ENCODE measurements at places on chromosomes 16 and 17.

DNA sequence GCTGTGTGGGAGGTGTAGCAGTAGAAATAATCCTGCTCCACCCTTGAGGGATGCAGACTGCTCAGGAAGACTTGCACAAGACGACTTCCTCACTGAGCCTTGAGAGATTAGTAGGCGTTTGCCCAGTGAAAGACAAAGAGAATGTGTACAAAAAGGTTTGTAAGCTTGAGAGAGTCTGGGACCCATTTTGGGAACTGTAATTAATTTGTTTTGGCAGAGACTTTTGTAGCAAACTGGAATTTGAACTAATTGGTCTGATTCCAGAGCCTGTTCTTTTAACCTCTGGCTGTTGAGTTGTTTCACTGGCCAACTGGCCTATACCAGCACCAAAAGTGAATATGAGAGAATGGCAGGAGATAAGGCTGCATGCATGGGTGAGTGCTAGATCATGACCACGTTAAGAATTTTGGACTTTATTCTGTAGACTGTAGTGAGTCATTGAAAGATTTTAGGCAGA lies 75.5 kb downstream of the AATF start:
- peak; percentile 52 for DNase-seq

GRCh38 chr17:79834565-79835469 lies 4.4 kb downstream of the CBX4 start:
- peak; percentile 69 for DNase-seq

- no peak for DNase-seq
Observed at GRCh38 chr17:34561328-34561727, 18.1 kb upstream of the TMEM132E start.

- no peak for DNase-seq
Observed at GRCh38 chr16:13153696-13154095, 252.3 kb downstream of the SHISA9 start.

DNA sequence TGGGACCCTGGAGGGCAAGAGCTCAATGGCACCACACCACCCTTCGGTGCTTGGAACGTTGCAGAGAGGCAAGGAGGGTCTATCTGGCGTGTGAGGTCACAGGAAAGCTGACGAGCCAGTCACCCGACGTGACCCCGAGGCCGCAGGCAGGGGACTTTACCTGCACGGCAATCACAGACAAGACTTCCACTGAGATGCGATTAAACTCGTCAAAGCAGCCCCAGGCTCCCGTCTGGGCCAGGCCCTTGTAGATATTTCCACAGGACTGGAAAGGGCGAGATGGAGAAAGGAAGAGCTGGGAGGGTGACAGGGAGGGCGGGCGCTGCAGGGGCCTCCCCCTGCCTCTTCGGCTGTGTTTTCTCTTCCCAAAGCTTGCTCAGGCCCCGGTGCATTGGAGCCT lies 78.3 kb downstream of the DNAH17 start:
- DNase-seq, result no peak

- no peak for DNase-seq
Observed at GRCh38 chr17:14428648-14429029, 127.8 kb downstream of the HS3ST3B1 start.

DNA sequence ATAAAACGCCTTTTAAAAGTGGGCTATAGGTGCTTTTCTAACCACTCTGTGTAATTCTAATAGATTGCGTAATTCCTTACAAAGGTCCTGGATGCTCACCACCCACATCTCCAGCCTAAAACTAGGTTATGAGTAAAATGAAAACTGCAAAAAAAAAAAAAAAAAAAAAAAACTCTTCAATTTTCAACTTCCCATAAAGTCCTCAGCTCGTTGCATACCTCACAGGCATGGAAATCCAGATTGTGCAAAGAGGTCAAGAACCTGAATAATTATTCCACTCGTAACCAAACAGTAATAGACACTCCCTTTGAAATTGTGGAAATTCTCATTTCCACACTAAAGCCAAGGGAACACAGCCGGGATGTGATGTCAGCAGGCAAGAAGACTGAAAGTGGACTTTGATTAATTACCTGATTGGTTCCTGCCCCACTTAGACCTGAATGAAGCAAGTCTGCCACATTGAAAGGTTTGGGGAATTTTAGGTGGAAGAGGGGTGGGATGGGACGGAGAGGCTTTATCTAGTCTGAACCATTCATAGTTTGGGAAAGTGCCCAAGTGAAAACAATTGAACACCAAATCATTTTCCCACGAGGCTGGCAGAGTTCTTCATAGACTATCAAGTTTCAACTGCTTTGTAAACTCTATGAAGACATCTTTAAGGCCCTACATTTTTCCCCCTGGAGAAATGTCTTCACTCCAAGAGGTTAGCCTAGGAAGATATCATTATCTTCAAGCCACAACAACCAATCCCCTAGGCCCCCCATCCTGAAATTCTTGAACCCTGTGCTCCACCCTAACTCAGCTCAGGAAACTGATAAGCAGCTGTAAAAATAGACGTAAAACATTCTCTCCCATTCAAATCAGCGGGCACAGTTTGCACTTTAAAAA lies 49.1 kb upstream of the TANC2 start:
- no peak for DNase-seq

DNA sequence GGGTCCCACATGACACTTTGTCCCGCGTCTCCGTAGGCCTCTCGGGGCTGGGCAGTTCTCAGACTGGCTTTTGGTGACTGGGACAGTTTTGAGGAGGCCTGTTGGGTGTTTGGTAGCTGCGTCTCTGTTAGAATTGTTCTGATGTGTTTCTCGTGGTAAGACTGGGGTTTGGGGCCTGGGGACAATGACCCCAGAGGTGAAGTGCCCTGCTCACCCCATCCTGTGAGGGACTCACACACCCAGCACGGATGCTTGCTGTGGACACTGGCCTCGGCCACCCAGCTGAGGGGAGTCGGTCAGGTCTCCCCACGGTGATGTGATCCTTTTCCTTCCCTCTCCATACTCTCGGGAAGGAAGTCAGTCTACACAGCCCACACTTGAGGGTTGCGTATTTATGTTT lies 50.3 kb downstream of the METRNL start:
- DNase-seq, result no peak

- DNase-seq, result peak; percentile 22
Observed at GRCh38 chr17:9256751-9257629, 235.7 kb downstream of the NTN1 start.

GRCh38 chr16:30184096-30184890 lies 891 bp downstream of the CORO1A start:
- DNase-seq, result no peak

GRCh38 chr16:67311607-67312488 lies 14.7 kb downstream of the KCTD19 start:
- DNase-seq, result peak; percentile 56

DNA sequence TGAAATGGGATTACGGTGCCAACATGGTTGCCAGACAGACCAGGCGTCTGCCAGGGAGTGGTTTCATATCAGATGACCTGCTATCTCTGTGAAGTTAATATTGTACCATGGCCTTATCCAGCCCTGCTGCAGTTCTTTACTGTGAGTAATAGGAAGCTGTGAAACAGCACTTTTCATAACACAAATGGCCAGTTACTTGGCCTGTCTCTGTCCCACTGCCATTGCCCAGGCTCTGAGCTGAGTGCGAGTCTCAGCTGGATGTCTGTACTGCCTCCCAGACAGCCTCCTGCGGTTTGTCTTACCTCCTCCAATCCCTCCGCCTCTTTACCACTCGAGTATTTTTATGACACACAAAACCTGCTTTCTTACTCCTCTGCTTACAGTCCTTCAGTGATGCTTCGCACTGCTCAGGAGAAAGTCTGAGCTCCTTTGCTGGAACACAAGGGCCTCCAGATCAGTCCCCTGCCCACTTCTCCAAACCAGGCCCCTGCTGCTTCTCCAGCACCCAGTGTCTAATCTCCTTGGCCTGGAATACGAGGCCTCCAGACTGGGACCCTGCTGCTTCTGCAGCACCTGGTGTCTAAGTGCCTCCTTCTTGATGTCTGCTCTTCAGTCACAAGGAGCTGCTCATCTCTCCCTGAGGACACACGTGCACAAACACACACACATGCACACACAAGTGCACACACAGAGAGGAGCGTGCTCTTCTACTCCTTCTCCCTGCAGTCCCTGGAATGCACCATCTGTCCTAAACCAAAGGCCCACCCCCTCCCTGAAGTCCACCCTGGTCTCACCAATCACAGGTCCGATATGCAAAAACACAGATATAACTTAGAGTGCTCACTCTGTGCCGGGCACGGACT lies 17.1 kb upstream of the RHOT1 start:
- no peak for DNase-seq

DNA sequence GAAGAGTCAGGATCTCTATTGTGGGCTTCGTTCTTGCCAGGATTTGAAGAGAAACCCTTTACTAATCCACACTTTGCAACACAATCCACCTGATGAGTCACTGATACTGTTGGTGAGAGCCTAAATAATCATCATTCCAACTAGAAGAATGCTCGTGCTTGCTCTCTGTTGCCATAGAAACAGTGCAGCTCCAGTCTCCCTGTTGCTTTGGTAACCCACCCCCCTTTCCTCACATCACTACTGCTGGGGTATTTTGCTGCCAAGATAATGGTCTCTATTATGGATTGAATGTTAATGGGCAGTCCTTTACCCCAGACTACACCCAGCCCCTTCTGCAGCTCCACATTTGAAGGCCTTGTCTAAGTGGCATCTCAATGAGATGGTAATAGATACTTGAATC lies 190.4 kb downstream of the ABCC12 start:
- DNase-seq, result peak; percentile 59

- no peak for DNase-seq
Observed at GRCh38 chr17:34368946-34369500, 6.0 kb upstream of the CCL1 start.

DNA sequence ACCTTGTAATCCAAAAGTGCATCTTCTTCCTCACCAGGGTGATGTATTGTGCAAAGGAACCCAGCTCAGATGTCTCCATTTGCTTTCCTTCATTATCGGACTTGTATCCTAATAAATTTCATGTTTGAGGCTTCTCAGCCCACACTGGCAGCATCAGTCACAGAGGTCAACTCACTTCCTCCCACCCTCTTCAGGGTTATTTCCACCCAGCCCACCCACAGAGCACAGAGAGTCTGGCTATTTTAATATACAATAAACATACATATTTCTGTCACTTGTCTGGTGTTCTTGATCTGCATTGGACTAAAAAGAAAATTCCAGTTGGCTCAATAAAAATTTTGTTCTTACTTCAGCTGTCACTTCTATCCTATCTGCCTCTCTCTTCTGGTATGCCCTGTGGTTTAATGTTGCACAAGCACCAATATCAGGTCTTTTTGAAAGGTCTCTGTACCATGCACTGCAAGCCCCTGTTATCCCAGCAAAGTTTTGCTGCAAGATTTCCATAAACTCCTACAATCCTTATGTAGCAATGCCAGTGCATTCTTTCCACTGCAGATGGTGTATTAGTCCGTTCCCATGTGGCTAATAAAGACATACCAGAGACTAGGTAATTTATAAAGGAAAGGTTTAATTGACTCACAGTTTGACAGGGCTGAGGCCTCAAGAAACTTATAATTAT lies 201.8 kb downstream of the CDH11 start:
- DNase-seq, result no peak

- no peak for DNase-seq
Observed at GRCh38 chr16:87458424-87458915, 34.4 kb downstream of the ZCCHC14 start.

- DNase-seq, result peak; percentile 42
Observed at GRCh38 chr16:53713403-53714204, 9.6 kb downstream of the FTO start.

GRCh38 chr17:81978524-81979298 lies 1.3 kb downstream of the ASPSCR1 start:
- DNase-seq, result no peak

DNA sequence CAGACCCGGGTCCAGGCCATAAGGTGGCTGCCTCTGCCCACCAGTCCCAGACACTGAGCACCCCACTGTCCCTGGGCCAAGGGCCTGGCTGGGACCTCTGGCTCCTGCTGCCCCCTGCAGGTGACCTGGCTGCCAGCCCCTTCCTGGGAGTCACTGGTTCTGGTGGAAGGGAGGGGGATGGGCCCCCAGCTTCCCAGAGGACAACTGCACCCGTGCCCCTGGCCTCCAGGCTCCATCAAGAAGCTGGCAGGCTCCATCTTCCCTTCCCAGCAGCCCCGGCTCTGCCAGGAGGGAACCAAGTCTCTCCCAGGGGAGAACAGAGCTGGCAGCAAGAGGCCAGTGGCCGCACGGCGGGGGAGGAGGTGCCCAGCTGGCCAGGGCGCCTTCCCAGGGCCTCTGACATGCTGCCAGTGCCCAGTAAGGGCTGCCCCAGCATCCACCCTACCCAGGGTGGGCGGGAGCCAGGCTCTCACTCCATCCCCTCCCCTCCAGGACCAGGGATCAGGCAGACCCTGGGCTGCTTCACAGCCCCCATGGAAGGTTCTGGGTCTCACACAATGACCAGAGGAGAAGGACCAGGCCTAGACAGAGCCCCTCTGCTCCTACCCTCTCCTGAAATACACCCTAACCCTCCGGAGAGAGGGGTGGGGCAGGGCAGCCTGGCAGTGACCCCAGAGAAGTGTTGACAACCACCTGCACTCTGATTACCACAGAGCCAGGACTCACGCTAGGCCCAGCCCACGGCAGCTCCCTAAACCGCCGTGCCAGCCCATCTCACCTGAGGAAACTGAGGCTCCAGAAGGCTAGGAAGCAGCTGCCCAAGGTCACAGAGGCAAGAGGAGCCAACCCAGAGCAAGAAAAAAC lies 3.6 kb downstream of the CLUH start:
- peak; percentile 20 for DNase-seq

- DNase-seq, result no peak
Observed at GRCh38 chr16:74892574-74893461, 92.1 kb downstream of the WDR59 start.

- DNase-seq, result no peak
Observed at GRCh38 chr17:7790150-7790549, 43.9 kb upstream of the KDM6B start.

- peak; percentile 93 for DNase-seq
Observed at GRCh38 chr16:85610446-85611193, 2.5 kb upstream of the GSE1 start.

- DNase-seq, result no peak
Observed at GRCh38 chr16:28042811-28043210, 20.7 kb downstream of the GSG1L start.

DNA sequence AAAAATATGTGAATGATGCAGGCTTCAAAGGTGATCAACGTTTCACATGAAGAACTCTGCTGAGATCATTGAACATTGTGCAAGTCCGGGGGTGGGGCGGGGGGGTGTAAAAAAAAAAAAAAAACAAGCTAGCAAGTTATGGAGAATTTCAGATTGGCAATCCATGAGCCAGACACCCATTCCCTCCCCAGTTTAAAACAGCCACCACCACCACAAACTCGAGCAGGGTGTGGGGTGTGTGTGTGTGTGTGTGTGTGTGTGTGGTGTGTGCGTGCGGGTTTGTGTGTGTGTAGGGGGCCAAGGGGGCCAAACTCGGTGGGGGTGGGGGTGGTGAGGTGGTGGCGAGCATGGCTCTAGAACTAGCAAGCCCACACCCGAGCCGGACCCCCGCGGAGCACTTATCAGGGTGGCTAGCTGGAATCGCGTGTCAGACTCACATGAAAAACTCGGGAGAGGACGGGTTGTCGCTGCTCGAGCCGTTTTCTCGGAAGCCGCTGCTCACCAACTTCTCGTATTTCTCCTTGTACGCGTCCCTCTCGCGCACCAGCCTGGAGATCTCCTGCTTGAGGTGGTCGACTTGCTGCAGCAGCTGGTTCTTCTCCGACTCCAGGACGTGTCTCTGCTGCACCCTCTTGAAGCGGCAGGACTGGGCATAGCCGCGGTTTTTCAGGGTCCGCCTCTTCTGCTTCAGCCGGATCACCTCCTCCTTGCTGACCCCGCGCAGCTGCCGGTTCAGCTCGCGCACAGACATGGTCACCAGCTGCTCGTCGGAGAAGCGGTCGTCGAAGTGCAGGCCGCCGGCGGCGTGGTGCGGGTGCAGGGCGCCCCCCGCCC lies 2.0 kb downstream of the MAF start:
- peak; percentile 90 for DNase-seq

- DNase-seq, result no peak
Observed at GRCh38 chr16:27317320-27317719, 3.5 kb downstream of the IL4R start.

GRCh38 chr17:9022573-9023391 lies 1.5 kb downstream of the NTN1 start:
- DNase-seq, result peak; percentile 70

All from eye (tissue), 1 donor.